Eye (tissue), 1 donor: ENCODE measurements at places on chromosomes 6 and 20.

DNA sequence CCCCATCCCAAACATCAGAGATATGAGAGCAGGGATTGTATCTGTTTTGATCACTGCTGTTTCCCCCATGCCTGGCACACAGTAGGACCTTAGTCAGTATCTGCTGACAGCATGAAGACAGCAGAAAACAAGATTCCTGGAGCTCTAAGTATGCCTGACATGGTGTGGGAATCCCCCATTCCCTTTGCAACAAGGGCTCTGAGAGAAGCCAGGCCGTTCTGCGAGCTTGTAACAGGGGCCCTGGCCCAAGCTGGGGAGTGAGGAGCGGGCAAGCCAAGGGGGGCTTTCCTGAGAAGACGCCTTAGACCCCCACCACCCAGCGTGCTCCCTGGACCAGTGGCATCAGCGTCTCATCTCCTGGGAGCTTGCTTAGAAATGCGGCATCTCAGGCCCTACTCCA is 25.2 kb downstream of the PREX1 start:
- DNase-seq, result no peak

DNA sequence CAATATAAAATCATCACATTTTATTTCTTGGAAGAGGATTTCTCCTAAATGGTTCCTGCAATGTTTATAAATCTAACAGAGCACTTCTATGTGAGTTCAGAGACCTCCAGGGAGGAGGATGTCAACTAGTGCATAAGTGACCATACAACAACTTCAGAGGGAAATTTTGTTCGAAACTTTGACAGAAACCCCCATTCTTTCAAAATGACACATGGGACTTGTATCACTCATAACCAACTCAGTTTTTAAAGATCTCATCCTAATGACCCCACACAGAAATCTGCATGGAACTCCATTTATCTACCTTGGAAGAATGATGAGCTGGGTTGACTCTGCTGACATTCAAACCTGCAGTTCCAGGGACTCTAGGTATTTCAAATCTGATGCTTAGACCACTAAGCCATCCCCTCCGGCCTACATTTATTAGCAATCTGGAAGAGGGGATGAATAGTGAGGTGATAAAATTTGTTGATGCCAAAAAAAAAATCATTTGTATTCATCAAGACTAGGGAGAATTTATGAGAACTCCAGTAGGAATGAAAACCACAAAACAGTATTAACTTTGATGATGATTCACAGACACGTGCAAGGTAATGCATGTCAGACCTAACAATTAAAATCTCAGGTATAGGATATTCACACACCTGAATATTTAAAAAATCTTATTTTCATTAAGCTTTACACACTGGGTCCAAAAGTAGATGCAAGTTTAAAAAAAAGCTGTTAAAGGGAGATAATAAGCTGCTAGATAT is 153.0 kb downstream of the REV3L start:
- DNase-seq, result no peak

- no peak for DNase-seq
Observed at GRCh38 chr6:36120539-36120938, 9.8 kb upstream of the MAPK13 start.

GRCh38 chr6:103720393-103720792 is 1139.3 kb downstream of the HACE1 start:
- DNase-seq, result no peak

GRCh38 chr6:133340557-133340956 is 99.4 kb downstream of the EYA4 start:
- DNase-seq, result no peak

DNA sequence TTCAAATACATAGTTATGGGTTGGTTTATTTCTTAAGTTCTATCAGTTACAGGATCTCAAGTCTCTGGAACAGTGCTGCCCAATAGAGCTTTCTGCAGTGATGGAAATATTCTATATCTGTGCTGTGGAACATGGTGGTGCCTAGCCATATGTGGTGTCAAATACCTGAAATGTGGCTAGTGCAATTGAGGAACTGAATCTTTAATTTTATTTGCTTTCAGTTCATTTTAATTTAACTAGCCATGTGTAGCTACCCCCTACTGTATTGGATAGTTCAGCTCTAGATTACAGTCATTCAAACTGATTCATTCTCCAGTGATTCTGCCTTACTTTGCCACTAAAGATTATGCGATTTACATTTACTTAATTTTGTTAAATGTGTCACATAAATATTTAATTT is 503.2 kb downstream of the CDKAL1 start:
- no peak for DNase-seq

GRCh38 chr6:165617528-165617927 is 45.5 kb downstream of the PDE10A start:
- DNase-seq, result no peak

DNA sequence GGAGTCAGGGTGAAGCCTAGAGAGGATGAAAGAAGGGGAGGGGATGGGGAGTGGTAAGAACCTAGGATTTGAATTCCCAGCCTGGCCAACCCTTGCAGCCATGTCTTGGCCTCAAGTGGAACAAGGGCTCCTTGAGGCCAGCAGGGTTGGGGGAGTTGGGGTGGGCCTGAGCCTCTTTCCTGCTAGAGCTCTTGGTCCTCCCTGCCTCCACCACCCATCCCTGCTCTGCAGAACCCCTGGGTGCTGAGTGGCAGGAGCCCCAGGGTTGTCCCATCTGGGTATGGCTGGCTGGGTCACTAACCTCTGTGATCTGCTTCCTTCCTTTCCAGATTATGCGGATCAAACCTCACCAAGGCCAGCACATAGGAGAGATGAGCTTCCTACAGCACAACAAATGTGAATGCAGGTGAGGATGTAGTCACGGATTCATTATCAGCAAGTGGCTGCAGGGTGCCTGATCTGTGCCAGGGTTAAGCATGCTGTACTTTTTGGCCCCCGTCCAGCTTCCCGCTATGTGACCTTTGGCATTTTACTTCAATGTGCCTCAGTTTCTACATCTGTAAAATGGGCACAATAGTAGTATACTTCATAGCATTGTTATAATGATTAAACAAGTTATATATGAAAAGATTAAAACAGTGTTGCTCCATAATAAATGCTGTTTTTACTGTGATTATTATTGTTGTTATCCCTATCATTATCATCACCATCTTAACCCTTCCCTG is 8.3 kb downstream of the VEGFA start:
- DNase-seq, result no peak

DNA sequence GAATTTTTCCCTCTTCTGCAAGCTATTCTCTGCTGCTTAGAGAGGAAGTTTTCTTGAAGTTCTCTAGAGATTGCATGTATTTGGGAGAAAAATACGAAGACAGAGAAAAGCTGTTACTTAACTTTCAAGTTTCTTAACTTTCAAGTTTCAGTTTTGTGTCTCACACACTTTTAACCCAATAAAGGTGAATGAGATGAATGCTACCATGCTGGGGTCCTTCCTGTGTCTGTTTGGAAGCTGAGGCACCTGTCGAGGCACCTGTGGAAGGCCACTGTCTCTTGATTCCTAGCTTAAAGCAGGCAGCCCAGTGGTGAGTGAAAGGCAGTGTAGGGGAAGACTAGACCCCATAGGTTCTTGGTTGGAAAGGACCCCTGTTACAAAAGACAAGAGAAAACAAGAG is 372.8 kb upstream of the JARID2 start:
- DNase-seq, result no peak
